ENCODE measurements at places on chromosomes 13 and 19. TPM values are rescaled to one million over a fixed set of nuclear protein-coding genes. Genes with fewer than 3 reads are reported as not detected.

DNA sequence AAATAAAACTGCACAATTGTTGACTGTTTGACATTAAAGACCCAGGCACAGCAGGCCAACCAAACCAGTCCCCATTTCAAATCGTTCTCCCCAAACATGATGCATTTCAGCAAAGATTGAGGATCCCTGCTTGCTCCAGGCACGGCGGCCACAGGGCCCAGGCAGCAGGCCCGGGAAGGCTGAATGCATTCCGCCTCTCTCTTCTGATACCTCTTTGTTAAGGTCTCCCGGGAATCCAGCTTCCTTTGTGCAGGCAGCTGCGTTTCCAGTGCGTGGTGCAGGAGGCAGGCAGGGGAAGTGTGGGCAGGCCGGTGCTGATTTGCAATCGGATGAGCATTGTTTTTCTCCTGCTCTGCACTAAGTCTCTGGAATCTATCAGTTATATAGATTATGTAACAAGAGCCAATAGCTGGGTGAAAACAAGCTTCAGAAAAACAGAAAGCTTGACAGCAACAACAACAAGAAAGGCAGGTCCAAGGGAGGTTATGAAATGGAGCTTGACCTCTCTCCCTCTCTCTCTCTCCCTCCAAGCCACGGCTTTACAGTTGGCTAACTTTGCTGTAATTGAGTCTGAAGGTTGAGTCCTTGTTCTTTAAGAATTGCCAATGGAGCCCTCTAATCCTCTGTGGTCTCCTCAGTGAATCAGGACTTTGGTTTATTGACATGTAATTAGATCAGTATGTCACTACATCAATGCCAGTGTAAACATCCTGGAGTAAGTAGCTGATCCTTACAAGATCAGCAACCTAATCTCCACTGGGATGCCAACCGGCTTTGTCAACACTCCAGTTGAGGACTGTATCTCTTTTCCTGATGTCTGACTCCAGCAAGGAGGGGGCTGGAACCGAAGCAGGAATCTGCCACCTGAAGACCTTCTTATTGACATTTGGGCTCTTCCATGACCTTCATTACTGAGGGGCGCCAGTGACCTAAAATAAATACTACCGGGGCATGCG, 338.0 kb downstream of the TEX29 start:
- no peak for DNase-seq

GRCh38 chr13:77810878-77811277, 107.8 kb downstream of the EDNRB start:
- DNase-seq, result no peak

DNA sequence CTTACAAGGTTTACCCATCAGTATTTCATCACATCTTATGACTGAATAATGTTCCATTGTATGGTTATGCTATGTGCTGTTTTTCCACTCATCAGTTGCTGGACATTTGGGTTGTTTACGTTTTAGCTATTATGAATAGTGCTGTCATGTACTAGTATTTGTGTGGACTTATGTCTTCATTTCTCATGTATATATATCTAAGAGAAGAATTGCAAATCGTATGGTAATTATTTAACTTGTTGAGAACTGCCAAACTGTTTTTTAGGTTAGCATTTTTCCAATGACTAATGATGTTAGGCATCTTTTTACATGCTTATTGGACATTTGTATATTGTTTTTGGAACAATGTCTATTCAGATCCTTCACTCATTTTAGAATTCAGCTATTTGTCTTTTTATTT, 368.3 kb downstream of the LMO7 start:
- no peak for DNase-seq

KRTDAP gene
- total RNA-seq, result not detected

SMAD9 gene
- total RNA-seq, result 16.2 TPM

FAM83E gene
- 97.8 TPM for total RNA-seq

Data from mucosa of descending colon (tissue), 3 donors.